ENCODE measurements at places on chromosomes 3 and 15.

DNA sequence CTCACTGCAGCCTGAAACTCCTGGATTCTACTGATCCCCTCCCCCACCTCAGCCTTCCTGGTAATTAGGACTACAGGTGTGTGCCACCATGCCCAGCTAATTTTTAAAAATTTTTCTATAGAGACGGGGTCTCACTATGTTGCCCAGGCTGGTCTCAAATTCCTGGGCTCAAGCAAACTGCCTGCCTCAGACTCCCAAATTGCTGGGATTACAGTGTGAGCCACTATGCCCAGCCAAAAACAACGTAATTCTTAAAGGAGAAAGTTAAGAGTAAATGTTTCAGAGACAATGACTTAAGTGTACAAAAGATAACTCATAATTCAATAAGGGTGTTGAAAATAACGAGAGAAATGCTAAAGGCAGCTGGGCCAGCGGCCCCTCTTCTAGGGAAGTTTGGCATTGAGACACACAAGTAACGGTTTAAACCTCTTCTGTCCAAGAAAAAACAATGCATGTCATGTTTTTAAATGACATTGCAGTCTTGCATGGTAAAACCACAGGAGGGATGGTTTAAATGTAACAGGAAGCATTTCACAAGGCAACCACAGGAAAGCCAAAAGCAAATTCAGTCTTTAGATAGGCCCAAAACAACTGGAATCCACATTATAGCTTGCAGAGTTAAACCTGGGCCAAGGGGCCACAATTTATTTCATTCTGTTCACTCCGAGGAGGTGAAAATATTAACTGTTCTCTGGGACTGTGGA is 5.1 kb downstream of the PROK2 start:
- no peaks in the 10 kb centered on the region for H3K36me3 ChIP-seq
- no peak for DNase-seq
- H3K27me3 ChIP-seq, result peaks cover 5% of the 10 kb centered on the region
- no peak overlapping the region for H3K4me3 ChIP-seq

- H3K27me3 ChIP-seq, result no peaks in the 10 kb centered on the region
- 0 out of 2 replicates have a peak, but pooled peaks cover 11% of the 10 kb centered on the region for H3K4me1 ChIP-seq
- no peak overlapping the region for H3K27ac ChIP-seq
- DNase-seq, result no peak
- no peak overlapping the region for H3K4me3 ChIP-seq
Observed at GRCh38 chr3:166453478-166453877, 616.3 kb upstream of the BCHE start.

GRCh38 chr3:135633078-135633477 is 332.4 kb upstream of the PPP2R3A start:
- peaks cover 22% of the 10 kb centered on the region for H3K27me3 ChIP-seq
- H3K36me3 ChIP-seq, result no peaks in the 10 kb centered on the region
- H3K4me1 ChIP-seq, result no peaks in the 10 kb centered on the region
- H3K4me3 ChIP-seq, result no peak overlapping the region

GRCh38 chr15:48777645-48778330 is 33.1 kb downstream of the CEP152 start:
- no peak overlapping the region for H3K4me3 ChIP-seq
- no peaks in the 10 kb centered on the region for H3K36me3 ChIP-seq
- DNase-seq, result no peak
- no peaks in the 10 kb centered on the region for H3K4me1 ChIP-seq

GRCh38 chr15:94186770-94187331 is 44.5 kb upstream of the MCTP2 start:
- no peak for DNase-seq
- H3K27me3 ChIP-seq, result no peaks in the 10 kb centered on the region
- no peak overlapping the region for H3K4me3 ChIP-seq
- no peaks in the 10 kb centered on the region for H3K36me3 ChIP-seq

DNA sequence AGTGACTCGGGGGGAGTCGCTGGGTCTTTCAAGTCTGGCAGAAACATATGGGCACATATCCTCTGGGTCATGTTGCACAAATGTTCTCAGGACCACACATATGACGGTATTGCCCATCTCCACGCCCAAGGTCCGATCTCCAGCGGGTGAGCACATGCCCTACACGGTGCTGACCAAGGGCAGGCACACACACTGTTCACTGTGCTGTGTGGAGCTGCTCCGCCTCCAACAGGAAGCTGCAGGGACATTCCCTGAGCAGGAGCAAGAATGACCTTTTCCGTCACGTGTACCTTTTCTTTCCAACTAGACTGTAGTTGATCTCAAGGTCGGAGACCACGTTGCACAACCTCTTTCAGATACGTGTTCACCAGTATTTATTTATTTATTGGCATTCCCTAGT is 41.7 kb upstream of the B3GNT5 start:
- H3K4me1 ChIP-seq, result no peaks in the 10 kb centered on the region
- no peak overlapping the region for H3K27ac ChIP-seq
- no peaks in the 10 kb centered on the region for H3K27me3 ChIP-seq
- no peaks in the 10 kb centered on the region for H3K36me3 ChIP-seq
- H3K4me3 ChIP-seq, result no peak overlapping the region
- no peak for DNase-seq

DNA sequence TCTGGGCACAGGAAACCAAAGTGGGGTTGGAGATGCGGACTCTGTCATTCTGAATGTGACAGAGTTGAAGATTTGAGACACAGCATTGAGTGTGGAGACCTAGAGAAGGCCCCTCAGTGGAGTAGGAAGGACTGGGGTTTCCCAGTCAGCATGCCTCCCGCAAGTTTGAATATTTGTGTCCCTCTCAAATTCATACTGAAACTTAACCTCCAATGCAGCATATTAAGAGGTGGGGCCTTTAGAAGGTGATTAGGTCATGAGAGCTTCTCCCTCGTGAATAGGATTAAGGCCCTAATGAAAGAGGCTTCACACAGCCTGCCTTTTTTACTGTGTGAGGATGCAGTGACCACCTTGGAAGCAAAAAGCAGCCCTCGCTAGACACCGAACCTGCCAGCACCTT is 8.0 kb downstream of the HDDC3 start:
- no peak overlapping the region for H3K27ac ChIP-seq
- peaks cover 10% of the 10 kb centered on the region for H3K4me1 ChIP-seq
- no peaks in the 10 kb centered on the region for H3K36me3 ChIP-seq
- H3K27me3 ChIP-seq, result no peaks in the 10 kb centered on the region

GRCh38 chr3:187746442-187747281 is 1.4 kb upstream of the BCL6 start:
- H3K4me3 ChIP-seq, result peak overlapping the region; percentile 88
- DNase-seq, result peak; percentile 61
- H3K27me3 ChIP-seq, result no peaks in the 10 kb centered on the region
- peak overlapping the region; percentile 94 for H3K27ac ChIP-seq
- H3K36me3 ChIP-seq, result no peaks in the 10 kb centered on the region

GRCh38 chr3:89455240-89455639 is 347.8 kb downstream of the EPHA3 start:
- H3K27me3 ChIP-seq, result no peaks in the 10 kb centered on the region
- H3K4me1 ChIP-seq, result no peaks in the 10 kb centered on the region
- no peak for DNase-seq
- no peak overlapping the region for H3K4me3 ChIP-seq
- H3K36me3 ChIP-seq, result no peaks in the 10 kb centered on the region

DNA sequence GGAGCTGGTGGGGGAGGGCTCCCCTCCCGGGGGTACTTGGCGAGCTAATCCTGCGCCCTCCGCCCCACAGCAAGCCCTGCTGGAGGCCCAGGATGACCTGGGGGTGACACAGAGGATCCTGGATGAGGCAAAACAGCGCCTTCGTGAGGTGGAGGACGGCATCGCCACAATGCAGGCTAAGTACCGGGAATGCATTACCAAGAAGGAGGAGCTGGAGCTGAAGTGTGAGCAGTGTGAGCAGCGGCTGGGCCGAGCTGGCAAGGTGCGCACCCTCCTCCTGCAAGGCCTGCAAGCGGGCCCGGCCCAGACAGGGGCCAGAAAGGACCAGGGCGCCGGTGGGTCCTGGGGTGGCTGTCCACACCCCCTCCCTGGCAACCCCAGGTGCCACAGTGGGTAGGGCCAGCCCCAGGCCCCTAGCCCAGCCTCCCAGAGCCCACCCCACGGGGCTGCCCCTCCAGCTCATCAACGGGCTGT is 56.5 kb downstream of the SEMA3G start:
- no peak overlapping the region for H3K27ac ChIP-seq
- H3K27me3 ChIP-seq, result no peaks in the 10 kb centered on the region
- H3K4me1 ChIP-seq, result no peaks in the 10 kb centered on the region
- no peak overlapping the region for H3K4me3 ChIP-seq

DNA sequence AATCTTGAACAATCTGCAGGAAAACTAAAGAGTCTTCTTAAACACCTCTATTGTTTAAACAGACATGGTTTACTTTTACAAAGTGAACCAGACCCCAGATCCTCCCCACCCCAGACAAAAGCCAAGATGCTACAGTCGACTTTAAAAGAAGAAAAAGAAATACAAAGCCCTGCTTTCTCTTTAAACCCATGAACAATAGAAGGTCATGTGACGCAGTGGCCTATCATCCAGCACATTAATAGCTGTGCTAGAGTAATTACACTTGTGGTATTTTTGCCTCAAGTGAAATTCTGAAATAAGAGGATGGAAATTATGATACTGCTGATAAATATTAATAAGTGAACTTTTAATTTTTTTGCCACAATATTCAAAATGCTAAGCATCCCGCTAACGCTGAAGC is 613.4 kb downstream of the FOXP1 start:
- H3K4me3 ChIP-seq, result no peak overlapping the region
- no peaks in the 10 kb centered on the region for H3K4me1 ChIP-seq
- H3K27ac ChIP-seq, result no peak overlapping the region
- no peaks in the 10 kb centered on the region for H3K36me3 ChIP-seq

GRCh38 chr15:39976291-39977274 is 42.7 kb downstream of the EIF2AK4 start:
- DNase-seq, result no peak
- H3K4me3 ChIP-seq, result no peak overlapping the region
- no peaks in the 10 kb centered on the region for H3K4me1 ChIP-seq
- no peak overlapping the region for H3K27ac ChIP-seq
- no peaks in the 10 kb centered on the region for H3K36me3 ChIP-seq
- H3K27me3 ChIP-seq, result no peaks in the 10 kb centered on the region

- H3K27ac ChIP-seq, result no peak overlapping the region
- no peaks in the 10 kb centered on the region for H3K36me3 ChIP-seq
- no peak overlapping the region for H3K4me3 ChIP-seq
- no peaks in the 10 kb centered on the region for H3K27me3 ChIP-seq
Observed at GRCh38 chr15:36742696-36743095, 163.3 kb downstream of the CDIN1 start.

DNA sequence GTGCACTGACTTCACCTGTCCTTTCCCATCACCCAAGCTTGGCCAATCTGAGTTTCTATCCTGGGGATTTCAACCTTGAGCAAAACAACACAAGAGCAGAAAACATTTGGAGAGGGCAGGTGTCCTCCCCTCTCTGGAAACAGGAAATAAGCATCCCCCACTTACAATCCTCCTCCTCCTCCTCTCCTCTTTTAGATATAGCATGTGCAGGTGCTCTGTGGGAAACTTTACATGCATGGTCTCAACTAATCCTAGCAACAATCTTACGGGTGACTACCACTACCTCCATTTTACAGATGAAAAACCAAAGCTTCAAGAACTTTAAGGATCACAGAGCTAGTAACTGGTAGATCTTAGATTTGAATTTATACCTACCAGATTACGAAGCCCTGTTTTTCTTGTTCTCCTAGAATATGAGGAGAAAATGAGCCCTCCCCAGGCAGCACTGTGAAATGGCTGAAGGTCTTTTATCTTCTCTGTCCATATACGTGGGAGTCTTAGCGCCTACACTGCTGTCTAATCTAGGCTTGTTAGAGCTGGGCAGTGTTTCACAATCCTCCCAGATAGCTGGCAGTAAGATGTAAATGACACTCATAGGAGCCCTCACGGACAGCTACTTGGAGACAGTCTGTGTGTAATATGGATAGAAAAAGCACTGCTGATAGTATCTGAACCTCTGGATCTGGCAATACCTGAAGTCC is 301.2 kb upstream of the PROK2 start:
- no peaks in the 10 kb centered on the region for H3K27me3 ChIP-seq
- H3K27ac ChIP-seq, result no peak overlapping the region
- H3K4me1 ChIP-seq, result no peaks in the 10 kb centered on the region
- no peak for DNase-seq
- no peak overlapping the region for H3K4me3 ChIP-seq

GRCh38 chr3:63990733-63991132 is 32.6 kb downstream of the PSMD6 start:
- no peak overlapping the region for H3K27ac ChIP-seq
- H3K4me1 ChIP-seq, result no peaks in the 10 kb centered on the region
- no peaks in the 10 kb centered on the region for H3K27me3 ChIP-seq
- DNase-seq, result no peak

GRCh38 chr3:123719862-123720453 is 135.1 kb upstream of the HACD2 start:
- H3K27me3 ChIP-seq, result peaks cover 10% of the 10 kb centered on the region
- H3K4me3 ChIP-seq, result no peak overlapping the region
- no peaks in the 10 kb centered on the region for H3K36me3 ChIP-seq
- H3K27ac ChIP-seq, result no peak overlapping the region

GRCh38 chr15:58110999-58111717 is 27.0 kb upstream of the AQP9 start:
- H3K27ac ChIP-seq, result no peak overlapping the region
- no peaks in the 10 kb centered on the region for H3K27me3 ChIP-seq
- no peaks in the 10 kb centered on the region for H3K36me3 ChIP-seq
- DNase-seq, result no peak

DNA sequence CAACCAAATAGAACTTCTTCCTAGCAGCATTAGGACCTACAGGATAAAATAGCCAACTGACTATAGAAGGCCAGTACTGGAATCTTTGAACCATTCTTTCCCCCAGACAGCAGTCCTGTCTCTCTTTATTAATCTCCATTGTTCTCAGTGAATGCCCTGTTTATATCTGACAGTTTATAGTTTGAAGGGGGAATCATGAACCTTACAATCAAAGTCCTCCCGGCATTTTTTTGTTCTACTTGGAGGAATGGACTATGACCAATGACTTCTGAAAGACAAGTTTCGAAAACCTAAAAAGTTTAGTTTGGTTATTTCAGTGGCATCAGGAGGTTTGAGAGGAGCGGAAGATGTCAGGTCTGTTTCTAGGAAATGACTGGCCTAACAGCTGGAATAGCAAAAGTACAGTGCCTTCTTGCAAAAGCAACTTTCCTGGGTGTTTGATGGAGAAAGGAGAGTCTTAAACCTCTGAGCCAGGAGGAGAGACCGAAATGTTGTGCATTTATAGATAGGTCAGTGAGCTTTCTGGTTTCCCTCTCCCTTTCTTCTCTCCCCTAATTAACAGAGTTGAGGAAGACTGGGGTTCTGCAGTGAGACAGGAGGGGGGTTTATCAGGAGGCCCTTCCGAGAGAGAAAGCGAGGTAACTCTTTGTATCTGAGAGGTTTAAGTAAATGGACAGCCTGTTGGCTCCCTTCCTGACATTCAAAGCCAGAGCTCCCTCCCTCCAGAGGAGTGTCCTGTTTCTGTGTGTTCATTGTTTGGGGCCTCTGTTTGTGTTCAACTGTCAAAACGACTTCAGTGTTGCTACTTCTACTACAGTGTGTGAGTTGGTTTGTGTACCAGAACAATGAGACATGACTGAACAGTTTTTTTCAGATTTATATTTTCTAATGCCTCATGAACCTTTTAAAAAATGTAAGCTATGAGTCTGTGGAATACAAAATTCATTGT is 383.0 kb upstream of the RARB start:
- no peak overlapping the region for H3K27ac ChIP-seq
- no peaks in the 10 kb centered on the region for H3K27me3 ChIP-seq
- H3K4me3 ChIP-seq, result no peak overlapping the region
- H3K36me3 ChIP-seq, result no peaks in the 10 kb centered on the region
- H3K4me1 ChIP-seq, result no peaks in the 10 kb centered on the region
